ENCODE measurements at places on chromosomes 1 and 21.

- peak; percentile 97 for DNase-seq
Observed at GRCh38 chr1:199084293-199084692, 445.5 kb downstream of the PTPRC start.

GRCh38 chr1:1434131-1434823 lies 1.2 kb upstream of the VWA1 start:
- DNase-seq = no peak

DNA sequence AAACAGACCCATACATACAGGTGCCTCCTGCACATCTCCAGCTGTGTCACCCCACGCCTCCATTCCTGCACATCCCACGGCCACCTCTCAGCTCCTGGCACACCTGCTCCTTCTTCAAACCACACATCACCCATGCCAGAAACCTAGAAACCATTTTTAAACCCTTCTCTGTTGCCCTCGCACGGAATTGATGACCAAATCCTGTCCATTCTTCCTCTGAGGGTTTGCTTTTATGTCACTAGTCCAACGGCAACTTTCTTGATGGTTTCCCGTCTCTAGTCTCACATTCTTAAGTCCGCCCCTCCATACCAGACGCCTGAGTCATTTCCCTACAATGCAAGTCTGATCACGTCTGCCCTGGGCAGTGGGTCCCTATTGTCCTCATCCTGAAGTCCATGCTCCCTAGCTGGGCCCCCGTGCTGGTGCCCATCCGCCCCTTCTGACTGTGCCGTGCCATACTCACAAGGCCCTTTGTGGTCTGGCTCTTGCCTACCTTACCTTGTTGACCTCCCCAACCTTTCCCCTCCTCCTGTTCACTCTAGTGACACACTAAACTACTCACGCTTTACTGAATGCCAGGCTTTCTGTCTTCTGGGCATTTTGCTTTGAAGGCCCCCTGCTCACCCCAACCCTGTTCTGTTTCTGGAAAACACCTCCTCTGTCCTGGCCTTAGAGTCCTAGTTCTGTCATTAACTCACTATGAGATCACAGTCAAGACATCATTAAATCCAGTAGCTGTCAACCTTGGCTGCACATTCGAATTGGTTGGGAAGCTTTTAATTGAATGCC lies 17.6 kb downstream of the SLC2A1 start:
- DNase-seq = peak; percentile 95

DNA sequence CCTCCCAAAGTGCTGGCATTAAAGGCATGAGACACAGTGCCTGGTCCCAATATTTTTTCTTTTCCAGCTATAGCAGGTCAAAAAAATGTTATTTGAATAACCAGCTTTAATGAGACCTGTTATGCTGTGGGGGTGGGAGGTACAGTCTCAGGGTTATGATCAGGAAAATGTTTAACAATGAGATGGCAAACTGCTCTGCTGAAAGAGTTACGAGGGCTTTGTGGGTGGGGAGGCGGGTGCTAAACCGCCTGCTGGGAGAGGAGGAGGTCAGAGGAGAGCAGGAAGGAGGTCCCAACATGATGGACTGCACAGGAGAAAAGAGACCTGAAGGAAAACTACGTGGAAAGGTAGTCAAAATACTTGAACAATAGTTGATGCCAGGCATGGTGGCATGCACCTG lies 126.0 kb upstream of the B3GALT2 start:
- no peak for DNase-seq

DNA sequence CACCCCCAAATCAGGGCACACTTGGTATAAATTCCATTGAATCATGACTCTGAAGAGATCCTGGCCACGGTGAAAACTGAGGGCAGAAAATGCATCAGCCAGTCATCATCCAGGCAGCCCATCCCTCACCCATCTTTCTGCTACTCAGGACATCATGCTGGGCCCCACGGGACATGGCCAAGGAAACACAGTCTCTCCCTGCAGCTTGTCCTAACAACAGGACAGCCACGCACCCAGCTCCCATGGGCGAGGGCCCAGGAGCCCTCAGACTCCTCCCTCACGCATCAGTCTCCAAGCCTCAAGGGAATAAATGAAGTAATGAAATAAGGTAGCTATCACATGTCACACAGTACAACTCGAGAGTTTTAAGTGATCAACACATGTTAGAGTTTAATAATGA lies 37.8 kb downstream of the ELK4 start:
- DNase-seq = no peak

DNA sequence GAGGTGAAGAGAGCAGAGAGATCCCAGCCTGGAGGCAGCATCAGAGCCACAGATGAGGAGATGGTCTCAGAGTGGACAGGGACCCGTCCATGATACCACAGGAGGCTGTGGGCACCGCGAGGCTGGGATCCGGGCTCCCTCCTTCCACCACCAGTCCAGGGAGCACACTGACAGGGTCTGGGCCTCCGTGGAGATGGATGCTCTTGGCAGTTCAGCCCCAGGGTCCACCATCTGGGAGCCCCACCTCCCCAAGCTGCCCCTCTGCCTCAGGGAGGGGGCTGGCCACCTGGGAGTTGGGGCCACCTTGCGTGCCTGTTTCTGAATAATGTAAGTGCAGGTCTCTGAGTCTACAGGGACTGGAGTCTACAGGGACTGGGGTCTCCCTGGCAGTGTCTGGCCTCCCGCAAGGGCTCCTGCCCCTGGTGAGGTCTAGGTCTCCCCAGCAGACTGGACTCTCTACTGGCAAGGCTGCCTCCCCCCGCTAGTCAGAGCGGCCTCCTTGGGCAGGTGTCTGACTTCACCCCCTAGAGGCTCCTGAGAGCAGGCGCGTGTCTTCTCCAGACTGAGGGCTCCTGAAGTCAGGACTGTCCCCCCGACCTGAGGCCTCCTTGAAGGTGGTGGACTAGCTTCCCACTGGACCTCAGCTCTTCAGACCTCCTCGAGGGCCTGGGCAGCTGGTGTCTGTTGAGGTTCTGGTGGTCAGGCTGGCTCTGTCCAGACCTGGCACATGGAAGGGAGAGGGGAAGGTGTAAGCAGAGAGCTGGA lies 218.5 kb downstream of the PTPRU start:
- no peak for DNase-seq

- DNase-seq = no peak
Observed at GRCh38 chr1:160504651-160505050, 18.4 kb downstream of the SLAMF6 start.

DNA sequence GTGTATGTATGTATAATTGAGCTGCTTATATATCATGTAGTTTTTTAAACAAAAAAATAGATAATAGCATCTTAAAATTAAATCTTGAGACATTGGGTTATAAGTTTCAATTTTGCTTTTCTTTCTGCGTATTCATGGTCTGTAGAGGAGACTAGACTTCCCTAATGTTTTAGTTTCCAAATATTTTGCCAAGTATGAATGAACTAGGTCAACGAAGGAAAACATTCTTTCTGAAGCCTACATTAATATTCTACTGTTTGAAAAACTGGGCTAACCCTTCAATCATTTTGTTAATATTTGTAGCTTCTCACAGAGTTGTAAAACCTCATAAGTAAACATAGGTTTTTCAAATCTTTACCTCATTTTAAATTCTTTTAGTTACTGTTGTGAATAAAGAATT lies 592.7 kb downstream of the USP25 start:
- DNase-seq = no peak

DNA sequence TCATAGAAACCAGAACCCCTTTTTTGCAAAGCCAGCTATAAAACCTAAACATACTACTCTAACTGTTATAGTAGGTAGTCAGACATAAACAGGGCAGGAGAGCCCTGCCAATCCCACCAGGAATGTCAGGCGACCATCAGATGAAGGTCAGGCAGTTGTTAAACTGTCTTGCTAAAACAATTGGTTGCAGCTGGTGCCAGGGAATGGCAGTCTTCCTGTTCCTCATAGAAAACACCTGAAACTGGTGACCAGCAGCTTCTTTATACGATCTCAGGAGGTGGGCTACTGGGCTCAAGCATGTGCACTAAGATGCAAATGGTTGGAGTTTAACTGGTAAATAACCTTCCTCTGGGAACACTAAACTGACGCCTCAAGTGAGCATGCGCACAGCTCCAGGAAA lies 224.1 kb downstream of the COL11A1 start:
- DNase-seq = no peak

GRCh38 chr1:110749960-110750359 lies 75.2 kb upstream of the KCNA3 start:
- no peak for DNase-seq

DNA sequence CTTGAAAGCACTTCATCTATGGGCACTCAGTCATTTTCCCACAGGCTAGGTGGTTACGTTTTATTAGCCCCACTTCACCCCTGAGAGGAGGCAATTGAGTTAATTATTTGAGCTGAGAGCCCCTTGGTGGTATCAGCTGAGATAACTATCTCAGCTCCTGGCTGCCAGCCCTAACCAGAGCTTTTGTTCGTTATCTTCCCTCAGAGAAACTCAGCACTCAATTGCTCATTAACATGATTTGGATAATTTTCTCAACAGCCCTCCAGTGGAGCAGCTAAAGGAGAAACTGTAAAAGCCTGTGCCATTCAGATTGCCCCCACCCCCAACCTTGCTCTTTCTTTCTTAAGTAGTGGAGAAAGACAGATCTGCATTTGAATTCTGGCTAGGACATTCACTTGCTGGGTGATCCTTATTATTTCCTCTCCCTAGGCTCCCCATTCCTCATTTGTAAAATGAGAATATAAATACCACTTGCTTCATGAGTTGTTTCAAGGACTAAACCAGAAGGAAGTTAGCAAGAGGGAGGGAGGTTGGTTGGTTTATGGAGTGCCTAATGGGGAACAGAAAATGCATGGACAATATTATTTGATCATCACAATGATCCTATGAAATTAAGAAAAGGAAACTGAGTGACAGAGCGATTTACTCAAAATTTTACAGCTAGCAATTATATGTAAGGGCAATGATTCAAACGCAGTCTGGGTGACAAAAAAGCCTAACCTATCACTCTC lies 218.7 kb upstream of the FGGY start:
- no peak for DNase-seq

DNA sequence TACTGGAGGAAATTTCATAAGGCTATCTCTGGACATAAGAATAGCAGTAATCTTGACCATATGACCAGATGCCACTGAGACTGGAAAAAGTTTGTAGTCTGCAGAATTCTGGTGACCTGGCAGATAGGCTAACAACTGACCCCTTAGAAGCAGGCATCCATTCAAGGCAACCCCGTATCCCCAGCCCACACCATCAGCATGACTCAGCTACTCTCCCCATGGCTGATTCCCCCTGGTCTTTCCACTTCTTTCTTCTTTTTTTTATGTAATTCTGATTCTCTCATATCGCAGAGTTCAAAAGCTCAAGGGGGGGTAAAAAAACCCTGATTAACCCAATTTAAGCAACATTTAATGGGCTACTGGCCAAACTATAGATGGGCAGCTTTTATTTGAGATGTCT lies 243.1 kb downstream of the ZNF648 start:
- no peak for DNase-seq

Measured in mesenchymal stem cell (in vitro differentiated cells and primary cell).